ENCODE measurements at places on chromosomes 13 and 19.

DNA sequence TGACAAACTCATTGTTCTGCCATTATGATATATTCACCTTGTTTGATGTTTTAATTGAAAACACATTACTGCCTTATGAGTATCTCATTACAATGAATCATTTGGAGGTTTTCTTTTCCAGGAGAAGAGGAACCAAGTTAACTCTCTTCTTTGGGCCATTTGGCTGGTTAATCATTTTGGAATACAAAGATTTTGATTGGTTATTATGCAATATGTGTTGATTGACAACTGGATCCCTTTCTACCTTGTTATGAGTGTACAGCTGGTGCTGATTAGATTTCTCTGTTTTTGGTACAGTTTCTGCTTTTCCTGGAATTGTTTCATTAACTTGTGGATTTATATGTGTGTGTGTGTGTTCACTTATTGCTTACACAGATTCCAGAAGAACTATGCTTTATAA is 49.2 kb upstream of the RGCC start:
- DNase-seq = peak; percentile 12

- peak; percentile 72 for DNase-seq
Measured at GRCh38 chr19:16382775-16383543, 58.3 kb downstream of the KLF2 start.

- peak; percentile 20 for DNase-seq
Measured at GRCh38 chr19:8571006-8571411, 6.2 kb downstream of the MYO1F start.

- no peak for DNase-seq
Measured at GRCh38 chr19:17409990-17410389, 4.6 kb upstream of the BST2 start.

DNA sequence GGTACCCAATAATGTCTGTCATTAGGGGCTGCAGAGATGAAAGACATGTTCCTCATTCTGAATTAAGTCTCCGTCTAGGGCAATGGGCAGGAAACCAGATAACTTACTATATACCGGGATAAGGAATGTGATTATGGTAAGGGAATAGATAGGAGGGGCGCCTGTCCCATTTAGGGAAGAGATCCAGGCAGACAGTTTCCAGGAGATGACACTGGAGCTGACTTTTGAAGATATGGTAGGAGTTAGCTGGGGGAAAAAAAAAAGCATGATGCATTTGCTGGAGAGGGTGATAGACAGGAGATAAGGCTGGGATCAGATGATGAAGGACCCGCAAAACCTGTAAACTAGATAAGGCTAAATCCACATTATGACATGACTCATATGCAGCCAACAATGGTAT is 340.7 kb downstream of the DCT start:
- DNase-seq = no peak

DNA sequence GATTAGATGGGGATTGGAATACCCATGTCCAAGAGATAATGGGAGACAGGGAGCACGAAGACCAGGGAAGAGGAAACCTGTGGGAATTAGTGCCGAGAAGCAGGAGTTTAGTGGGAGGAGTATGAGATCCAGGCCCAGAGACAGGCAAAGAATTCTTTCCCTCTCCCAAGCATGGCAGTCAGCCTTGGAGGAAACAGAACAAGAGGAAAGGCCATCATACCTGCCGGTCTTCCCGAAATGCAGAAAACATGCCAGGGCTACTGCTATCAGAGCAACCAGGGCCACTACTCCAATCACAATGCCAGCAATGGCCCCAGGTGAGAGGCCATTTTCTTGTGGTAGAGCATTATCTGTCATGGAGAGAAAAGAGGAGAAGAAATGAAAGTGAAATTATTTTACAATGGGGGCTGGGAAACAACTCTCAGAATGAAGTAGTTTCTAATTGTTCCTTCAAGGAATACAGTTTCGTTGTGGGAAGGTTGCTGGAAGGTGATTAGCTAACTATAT is 16.1 kb downstream of the CEACAM1 start:
- DNase-seq = no peak

GRCh38 chr19:42529248-42529764 is 1.0 kb upstream of the CEACAM1 start:
- peak; percentile 7 for DNase-seq

DNA sequence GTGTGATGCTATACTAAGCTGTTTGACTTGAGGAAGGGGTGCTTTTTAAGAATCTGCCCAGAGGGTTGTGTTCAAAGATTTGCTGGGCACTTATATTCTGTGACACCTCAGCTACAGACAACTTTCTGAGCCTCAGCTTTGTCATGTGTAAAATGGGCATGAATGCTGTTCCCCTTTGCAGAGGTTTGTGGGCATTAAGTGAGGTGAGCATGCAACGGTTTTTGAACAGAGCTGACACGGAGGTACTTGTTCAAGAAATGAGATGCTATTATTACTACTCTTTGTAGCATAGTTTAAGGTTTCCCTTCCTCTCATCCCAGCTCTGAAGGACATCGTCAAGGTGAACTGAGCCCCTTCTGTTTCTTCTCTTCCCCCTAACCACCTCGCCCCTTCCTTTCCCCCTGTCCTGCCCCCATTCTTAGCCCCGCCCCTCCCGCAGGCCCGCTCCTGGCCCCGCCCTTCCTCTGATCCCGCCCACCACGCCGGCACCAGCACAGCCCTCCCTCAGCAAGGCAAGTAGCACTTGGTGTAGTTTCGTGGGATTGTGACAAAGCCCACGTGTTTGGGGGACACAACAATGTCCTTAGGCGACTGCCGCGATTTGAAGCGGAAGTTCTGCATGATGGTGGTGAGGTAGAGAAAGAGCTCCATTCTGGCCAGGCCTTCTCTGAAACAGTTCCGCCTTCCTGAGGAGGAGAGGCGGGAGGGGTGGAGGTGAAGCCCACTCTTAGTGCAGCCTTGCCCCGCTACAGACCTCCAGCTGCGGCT is 26.1 kb upstream of the CYP2A7 start:
- no peak for DNase-seq

- DNase-seq = peak; percentile 69
Measured at GRCh38 chr13:48731001-48731658, 77.4 kb downstream of the CYSLTR2 start.

- DNase-seq = no peak
Measured at GRCh38 chr19:54201172-54201701, 579 bp downstream of the RPS9 start.

- DNase-seq = no peak
Measured at GRCh38 chr13:74442751-74443150, 308.5 kb upstream of the KLF12 start.

DNA sequence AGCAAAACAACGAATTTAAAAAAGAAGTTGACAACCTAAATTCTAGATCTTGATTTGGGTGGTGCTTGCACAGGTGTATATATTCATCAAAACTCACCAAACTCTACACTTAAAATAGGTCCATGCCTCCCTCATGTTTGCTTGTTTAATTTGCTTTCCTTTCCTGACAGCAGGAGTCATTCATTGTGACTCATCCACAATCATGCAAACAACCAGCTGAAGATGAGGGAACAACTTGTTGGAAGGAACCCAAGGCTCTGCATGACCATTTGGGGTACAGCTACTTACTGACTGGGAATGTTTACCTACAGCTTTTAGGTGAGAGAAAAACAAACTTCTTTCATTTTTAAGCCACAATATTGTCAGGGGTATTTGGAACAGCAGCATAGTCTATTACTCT is 96.6 kb downstream of the RXFP2 start:
- peak; percentile 49 for DNase-seq

GRCh38 chr13:50082426-50083281 is 67.4 kb downstream of the KCNRG start:
- DNase-seq = peak; percentile 69

Data from fibroblast of lung (primary cell).